ENCODE measurements at places on chromosomes 6 and 20.

DNA sequence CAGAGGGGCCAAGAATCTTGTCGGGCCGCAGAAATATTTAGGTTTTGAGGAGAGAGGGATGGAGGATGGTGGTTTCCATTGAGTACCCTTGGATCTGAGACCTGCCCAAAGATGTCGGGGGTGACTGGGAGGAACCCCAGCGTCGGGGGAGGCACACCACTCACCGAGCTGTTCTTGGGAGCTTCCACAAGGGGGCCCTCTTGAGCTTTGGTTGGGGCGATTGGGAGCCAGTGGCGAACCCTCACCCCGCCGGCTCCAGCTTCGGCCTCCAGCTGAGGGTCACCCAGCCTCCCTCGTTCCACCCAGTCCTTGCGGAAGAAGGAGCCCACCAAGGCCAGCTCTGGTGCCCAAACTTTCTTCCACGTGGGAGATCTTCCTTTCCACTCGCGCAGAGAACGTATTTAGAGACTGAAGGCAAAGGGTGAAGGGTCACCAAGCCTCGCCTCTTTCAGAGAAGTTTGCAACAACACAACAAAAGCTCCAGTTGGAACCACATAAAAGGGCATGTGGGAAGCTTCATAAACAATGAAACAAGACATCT is 33.6 kb downstream of the APCDD1L start:
- DNase-seq = peak; percentile 79

GRCh38 chr6:101779051-101779844 is 385.7 kb downstream of the GRIK2 start:
- no peak for DNase-seq

DNA sequence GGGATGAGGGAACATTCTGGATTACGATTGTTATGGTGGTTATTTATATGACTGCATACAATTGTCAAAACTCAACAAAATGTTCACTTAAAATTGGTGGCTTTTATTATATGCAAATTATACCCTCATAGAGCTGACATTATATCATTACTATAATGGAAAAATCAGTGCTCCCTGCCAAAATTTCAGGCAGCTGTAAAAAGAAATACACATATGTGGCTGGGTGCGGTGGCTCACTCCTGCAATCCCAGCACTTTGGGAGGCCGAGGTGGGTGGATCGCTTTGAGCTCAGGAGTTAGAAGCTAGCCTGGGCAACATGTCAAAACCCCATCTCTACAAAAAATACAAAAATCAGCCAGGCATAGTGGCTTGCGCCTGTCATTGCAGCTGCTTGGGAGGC is 75.8 kb upstream of the SULF2 start:
- DNase-seq = no peak

DNA sequence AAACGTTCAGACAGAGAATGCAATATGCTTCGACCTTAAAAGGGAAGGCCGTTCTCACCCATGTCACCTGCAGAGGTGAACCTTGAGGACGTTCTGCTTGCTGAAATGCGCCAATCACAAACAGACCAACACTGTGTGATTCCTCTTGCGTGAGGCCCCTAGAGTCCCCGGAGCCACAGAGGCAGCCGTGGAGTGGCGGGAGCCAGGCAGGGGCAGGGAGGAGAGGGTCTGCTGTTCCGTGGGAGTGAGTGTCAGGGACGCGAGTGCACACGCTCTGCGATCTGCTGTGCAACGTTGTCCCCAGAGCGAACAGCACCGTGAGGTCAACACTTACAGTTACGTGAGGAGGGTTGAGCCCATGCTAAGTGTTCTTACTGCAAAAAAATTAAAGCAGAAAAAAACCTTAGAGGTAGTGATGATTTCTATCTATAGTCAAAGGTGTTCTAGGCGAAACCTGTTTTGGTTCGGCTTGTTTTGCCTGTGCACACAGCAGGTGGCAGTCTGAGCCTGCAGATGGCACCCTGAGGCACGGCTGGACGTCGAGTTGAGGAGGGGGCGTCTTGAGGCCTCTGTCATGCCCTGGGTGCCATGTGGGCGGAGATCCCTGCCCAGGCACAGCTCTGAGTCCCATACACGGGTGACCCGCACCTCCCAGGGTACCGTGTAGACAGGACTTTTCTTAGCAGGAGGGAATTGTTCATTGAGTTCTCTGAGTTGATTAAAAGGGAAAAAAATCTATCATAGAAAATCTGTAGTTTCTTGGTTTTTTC is 71.7 kb upstream of the FRMD1 start:
- DNase-seq = peak; percentile 41

DNA sequence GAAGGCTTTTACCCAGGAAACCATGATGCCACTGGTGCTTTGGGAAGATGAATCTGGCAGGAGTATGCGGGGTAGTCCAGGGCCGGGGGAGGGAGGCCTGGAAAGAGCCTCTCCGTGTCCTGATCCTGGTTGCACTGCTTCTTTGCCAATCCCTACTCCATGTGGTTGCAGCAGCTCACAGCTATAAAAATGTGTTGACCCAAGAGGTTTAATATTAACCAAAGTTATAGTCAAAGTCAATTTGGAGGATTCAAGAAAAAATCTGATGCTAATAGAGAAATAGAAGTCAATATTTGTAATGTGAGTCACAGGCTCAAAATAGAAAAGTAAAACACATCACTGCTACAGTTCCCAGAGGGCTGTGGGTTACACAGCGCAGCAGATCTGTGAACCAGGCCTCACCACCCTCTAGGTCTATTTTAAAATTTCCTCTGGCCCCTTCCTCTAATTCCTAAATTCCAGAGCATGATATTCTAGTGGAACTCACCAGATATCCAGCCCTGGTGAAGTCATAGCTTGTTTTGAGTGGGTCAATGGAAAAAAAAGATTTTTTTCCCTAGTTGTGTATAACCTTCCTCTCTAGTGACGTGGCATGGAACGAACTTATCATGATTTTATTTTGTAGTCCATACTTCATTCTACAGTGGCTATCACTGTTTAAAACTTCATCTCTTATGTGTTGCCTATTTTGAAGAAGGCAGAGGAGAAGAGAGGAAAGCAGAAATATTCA is 63.2 kb upstream of the BMP2 start:
- DNase-seq = no peak

DNA sequence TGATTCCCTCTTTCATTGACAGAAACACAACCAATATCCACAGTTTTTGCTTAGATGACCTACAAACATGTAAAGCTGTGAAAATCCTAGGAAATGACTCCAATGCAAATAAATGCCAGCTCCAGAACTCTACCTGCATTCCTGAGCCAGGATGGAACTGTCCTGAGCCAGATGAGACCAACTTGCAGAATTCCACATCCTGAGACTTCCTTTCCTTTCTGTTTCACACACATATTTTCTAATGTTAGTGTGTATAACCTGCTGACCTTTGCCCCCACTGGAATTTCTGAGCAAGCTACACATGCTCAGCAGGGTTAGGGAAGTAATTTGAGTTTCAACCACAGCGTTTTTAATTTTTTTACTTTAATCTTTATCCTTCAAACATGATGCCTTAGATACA is 69.6 kb upstream of the ADGRF1 start:
- no peak for DNase-seq

- no peak for DNase-seq
Measured at GRCh38 chr20:57476641-57477461, 48.1 kb downstream of the CTCFL start.

DNA sequence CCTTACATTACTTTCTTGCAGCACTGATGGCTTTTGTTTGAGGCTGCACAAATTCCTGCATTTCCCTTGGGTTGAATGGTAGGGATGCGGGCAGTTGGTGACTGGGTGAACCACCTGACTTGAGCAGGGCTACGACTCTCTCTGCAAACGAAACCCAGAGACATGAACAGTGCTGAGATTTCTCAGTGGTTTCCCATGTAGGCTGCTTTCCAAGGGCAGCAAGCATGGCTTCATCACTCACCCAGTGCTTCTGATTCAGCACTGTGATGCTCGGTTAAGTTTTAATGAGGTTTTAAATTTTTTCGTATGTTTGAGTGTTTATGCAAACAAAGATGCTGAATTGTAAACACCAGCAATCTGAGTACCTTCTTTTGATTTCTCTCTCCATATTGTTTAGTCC is 127.2 kb downstream of the MTHFD1L start:
- DNase-seq = no peak

DNA sequence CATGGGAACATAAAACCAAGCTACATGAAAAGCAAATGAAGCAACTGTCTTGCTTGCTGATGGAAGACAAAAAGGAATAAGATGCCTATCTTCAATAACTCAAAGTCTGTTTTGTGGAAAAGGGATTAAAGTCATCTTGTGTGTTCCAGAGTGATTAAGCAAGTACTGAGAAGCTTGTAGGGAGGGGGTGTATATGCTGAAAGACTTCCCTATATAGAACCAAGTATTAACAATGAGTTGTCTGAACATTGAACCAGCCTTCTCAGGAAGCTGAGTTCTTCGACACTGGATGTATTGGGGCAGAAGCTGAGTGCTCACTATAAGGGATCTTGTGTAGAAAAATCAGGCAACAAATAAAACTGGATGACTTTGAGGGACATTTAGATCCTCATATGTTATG is 451.8 kb downstream of the CD83 start:
- no peak for DNase-seq

- peak; percentile 5 for DNase-seq
Measured at GRCh38 chr20:58538752-58539151, 23.6 kb upstream of the APCDD1L start.

GRCh38 chr20:15658295-15658694 is 915.0 kb downstream of the KIF16B start:
- DNase-seq = no peak

DNA sequence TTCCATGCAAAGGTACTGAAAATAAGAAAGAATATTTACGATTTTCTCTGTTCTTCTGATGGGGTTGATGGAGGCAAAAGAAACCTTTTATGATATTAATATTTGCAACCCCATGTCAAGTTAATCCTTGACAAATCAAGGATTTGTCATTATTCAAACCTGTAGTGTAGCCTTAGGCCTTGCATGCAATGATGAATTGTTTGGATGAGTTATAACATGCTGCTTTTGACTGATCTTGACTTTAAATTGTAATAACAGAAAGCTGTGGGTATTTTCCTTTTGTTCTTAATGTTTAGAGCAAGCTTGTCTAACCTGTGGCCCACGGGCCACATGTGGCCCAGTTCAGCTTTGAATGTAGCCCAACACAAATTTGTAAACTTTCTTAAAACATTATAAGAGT is 13.0 kb upstream of the BAG2 start:
- DNase-seq = no peak

DNA sequence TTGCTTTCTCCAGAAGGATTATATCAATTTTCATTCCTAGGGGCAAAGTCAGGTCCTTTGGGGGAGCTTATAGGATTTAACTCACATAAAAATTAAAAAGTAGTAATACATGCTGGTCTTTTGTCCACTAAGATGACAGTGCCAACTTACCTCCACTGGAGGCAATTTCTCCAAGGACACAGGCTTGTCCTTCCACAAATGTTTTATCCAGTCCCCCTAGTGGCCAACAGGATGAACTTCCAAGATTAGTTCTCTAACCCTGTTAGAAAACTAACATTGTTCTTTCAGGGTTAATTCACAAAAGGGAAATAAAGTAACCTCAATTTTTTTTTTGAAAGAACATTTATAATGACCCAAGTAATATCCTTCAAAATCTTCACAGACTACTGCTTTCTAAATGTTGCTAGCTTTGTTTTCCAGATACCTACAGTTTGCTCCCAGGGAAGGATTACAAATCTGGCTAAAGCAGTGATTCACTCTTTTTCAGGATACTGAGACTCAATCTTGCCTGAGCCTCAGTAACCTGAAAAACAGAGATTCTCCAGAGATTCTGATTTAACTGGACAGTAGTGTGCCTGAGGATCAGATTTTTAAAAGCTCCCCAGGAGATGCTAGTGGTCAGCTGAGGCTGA is 31.7 kb upstream of the UBR2 start:
- no peak for DNase-seq

DNA sequence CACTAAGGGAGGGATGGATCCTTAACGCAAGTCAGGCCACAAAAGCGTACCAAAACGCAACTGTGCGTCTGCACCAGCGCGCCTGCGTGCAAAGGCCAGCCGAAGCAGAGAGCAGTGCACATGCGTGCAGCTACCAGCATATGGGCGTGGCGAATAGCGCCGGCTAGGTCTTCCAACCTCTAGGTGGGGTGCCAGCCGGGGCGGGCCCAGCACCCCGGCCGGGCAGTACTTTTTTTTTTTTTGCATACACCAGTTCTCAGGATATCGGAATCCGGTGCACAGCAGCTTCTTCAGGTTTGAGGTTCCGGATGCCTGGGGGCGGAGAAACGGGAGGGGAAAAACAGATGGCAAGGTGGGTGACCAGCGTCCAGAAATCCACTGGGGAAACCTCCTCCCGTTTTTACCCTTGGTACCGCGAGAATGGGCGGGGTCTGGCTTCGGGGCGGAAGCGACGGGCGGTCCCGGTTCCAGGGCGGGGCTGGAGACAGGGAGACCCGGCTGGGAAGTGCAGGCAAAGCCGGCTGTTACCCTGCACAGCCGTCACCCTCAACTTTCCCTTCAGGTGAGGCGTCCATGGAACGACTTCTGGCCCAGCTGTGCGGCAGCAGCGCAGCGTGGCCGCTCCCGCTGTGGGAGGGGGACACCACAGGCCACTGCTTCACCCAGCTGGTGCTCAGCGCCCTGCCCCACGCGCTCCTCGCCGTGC is at the start of gene ABCC10:
TSS of gene ABCC10 (plus strand) at position 136 of the 706 bp plus-strand sequence. CDS start at position 574, 438 bp downstream.
- peak; percentile 96 for DNase-seq

DNA sequence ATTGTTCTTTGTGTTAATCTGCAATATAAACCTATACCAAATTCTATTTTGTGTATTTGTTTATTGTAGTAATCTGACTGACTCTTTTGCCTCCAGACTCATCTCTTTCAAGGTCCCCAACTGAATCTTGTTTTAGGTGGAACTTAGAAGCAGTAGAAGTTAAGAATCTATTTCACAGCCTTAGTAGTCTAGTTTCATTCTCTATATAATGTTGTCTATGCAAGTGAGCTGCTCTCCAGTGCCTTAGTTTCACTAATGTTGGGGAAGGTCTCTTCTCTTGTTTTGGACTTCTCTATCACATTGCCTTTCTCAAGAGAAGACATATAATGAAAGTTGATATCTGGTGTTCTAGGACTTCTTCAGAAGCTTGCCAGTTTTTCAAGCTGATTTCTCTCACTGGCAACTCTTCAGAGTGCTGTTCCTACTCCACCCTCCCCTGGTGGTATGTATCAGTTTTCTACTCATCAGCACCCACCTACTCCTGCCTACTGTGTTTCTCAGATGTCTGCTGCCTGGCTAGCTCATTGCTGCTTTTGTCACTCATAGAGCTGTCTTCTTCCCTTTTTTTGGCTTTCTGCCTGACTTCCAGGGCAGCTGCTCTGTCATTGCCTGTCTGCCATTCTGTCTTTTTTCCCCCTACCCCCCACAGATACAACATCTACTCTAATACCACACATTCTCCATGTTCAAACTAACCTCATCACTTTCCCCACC is 82.1 kb downstream of the PTPRA start:
- DNase-seq = no peak

Measured in H9 (cell line).